ENCODE measurements at places on chromosomes 4 and X. TPM values are rescaled to one million over a fixed set of nuclear protein-coding genes. Genes with fewer than 3 reads are reported as not detected.

DNA sequence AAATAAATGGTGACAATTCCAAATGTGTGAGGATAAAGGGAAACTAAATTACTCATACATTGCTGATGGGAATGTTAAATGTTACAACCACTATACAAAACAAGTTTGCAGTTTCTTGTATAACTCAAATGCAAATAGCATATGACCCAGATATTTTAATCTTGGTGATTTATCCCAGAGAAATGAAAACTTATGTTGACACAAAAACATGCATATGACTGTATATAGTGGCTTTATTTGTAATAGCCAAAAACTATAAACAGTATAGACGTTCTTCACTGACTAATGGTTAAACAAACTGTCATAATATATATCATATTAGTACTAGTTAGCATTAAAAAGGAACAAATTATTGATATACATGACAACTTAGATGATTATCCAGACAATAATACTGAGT, 619.2 kb downstream of the PDHA2 start:
- H3K4me1 ChIP-seq: no peaks in the 10 kb centered on the region
- no peaks in the 10 kb centered on the region for H3K36me3 ChIP-seq
- H3K27me3 ChIP-seq: no peaks in the 10 kb centered on the region

DNA sequence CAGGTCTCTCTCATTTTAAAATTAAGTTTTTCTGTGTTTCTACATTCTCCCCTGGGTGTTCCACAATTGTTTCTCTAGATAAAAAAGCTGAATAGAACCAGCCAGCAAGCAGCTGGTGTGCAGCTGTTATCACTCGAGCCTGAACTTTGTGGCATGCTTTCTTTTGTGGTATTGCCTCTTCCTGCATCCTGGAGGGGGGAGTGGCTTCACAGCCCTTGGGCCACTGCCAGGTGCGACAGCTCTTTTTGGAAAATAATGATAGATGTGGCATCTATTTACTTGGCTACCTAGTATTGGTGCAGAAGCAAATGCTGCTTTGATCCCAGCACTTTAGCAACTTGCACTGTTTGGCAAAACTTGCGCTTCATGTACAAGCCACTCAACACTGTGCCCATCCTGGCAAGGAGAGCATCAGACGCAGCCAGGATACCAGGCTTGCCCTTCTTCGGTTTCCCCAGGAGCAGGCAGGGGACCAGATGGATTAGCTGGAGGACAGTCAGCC, 69.4 kb downstream of the HMGB2 start:
- no peaks in the 10 kb centered on the region for H3K36me3 ChIP-seq
- H3K27ac ChIP-seq: no peak overlapping the region
- DNase-seq: no peak
- no peaks in the 10 kb centered on the region for H3K27me3 ChIP-seq

DNA sequence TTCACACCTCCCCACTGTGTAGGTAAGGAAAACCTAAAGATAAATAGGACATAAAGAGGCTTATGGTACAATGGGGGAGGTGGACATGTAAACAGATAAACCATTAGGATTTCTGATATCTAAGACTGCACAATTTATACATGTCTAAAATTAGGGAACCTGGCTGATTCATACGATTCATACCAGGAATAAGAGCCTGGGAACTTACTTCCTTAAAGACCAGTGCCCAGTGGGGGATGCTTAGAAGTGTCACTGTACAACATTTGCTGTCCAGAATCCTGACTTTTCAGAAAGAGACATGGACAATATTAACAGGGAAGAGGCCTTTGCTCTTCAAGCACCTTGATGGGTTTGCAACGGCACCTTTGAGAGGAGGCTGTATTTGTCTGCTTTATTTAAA, 116.8 kb upstream of the KIT start:
- no peak overlapping the region for H3K27ac ChIP-seq
- no peak overlapping the region for H3K4me3 ChIP-seq
- no peaks in the 10 kb centered on the region for H3K36me3 ChIP-seq
- H3K27me3 ChIP-seq: no peaks in the 10 kb centered on the region

The PABPC5 gene
- 0.76 TPM for total RNA-seq
